T1000 (cell line): ENCODE measurements at places on chromosomes 11 and 22.

- no peak for DNase-seq
These were observed 847.1 kb downstream of the OPCML start for GRCh38 chr11:132685174-132685611.

GRCh38 chr11:80650966-80651365 lies 1210.1 kb upstream of the TENM4 start:
- no peak for DNase-seq

DNA sequence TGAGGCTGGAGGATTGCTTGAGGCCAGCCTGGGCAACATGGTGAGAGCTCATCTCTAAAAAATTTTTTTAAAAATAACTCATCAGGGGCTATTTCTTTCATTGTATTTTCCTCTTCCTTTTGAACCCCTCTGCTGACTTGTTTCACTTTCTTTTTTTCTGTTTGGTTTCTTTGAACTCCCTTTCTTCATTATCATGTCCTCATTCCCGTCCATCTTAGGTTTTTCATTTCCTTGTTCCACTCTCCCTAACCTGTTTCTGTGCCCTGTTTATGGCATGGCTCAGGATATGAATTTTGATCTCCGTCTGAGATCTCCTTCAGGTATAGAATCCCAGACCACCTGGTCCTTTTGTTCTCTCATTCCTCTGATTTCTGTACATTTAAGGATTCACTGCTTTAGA lies 12.5 kb downstream of the MARK2 start:
- DNase-seq, result no peak

- no peak for DNase-seq
These were observed 69.9 kb downstream of the BCR start for GRCh38 chr22:23250056-23250784.

DNA sequence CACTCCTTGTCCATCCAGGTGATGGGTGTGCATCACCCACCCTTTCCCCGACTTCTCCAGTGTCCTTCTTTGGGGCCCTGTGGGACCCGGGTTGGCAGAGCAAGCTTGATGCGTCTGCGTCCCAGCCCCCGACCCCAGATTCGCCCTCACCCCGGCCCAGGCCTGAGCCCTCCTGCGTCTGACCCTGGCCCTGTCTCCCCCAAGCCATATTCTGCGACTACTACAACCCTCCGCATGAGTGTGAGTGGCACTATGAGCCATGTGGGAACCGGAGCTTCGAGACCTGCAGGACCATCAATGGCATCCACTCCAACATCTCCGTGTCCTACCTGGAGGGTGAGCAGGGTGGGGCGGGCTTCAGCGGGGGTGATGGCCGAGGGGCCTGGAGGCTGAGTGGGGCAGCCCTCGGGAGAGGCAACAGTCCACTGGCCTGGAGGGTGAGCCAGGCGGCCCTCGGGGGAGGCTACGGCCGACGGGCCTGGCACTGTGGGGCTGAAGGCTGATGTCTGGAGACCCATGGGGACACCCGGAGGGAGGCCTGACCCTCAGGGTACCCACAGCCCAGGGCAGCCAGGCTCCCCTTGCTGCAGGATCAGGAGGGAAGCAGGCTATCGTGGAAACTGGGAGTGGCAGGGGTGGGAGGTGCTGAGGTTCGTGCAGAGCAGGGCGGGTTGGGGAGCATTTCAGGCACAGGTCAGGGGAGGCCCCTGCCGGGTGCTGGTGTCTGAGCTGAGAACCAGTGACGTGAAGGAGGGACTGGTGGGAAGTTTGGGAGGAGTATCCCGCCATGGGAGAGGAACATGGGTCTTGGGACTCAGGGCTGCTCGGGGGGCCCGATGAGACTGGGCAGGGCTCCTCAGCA lies 15.3 kb downstream of the MUC2 start:
- DNase-seq, result no peak
